ENCODE measurements at places on chromosomes 7 and 10. TPM values are rescaled to one million over a fixed set of nuclear protein-coding genes. Genes with fewer than 3 reads are reported as not detected.
A peak's percentile ranks its signal among the peaks of the same experiment; 100 is the strongest.

GRCh38 chr10:20622531-20623211 is 274.4 kb downstream of the NEBL start:
- no peak for DNase-seq

GRCh38 chr10:70887804-70888800 is at the start of gene PCBD1:
Gene PCBD1 (minus strand): TSS chr10:70888565. CDS start chr10:70888533, 32 bp downstream.
- peak; percentile 88 for DNase-seq

DNA sequence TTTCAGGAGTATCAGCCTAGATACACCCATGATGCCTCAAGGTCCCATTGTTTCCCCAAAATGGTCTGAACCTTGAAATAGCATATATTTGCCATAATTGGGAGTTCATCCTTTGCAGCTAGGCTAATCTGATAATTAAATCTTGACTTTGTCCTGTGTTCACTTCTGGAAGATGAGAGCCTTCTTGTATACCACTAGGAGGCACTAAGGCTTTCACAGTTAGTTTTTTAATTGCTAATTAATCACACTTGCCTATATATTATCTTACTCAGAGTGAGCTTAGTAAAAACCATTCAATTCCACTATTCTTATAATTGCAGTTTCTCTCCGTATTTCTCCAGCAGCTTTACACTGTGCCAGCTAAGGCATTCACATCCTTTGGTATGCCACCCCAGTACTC is 48.7 kb upstream of the MAGI2 start:
- no peak for DNase-seq

- no peak for DNase-seq
These were observed 101.6 kb upstream of the PLXNA4 start for GRCh38 chr7:132677918-132678317.

The DPP6 gene
- total RNA-seq: 33.8 TPM

The KNDC1 gene
- 0.32 TPM for total RNA-seq

GRCh38 chr10:128337860-128338378 is 211.7 kb upstream of the MKI67 start:
- no peak for DNase-seq

- DNase-seq: no peak
These were observed 18.3 kb downstream of the SGMS1 start for GRCh38 chr10:50605269-50605950.

DNA sequence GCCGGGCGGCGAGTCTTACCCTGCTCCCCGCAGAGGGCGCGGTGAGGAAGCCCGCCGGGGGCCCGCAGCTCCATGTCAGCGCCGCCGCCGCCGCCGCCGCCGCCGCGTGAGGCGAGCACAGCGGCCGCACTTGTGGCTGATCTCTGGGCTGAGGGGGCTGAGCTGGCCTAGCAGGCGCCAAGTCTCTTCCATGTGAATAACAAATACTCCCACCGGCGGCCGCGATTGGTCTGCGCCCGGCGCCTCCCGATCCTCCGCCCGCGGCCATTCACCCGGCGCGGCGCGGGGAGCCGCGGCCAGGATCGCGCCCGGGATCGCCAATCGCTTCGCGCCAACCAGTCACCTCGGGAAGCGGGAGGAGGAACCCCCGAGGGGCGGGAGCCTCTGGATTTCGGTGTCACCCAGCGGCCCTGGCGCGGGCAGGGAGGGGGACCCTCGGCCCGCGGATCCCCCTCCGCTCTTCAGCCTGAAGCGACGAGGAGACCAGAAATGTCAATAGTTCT is at the start of gene GRM8:
Gene GRM8, minus strand, starts transcription at position 164 of the 503 bp plus-strand sequence.
- DNase-seq: peak; percentile 32

All from mucosa of descending colon (tissue), 3 donors.